ENCODE measurements at places on chromosomes 5 and 9.

- no peak for DNase-seq
These were observed 5.1 kb downstream of the STX17 start for GRCh38 chr9:99911600-99911999.

DNA sequence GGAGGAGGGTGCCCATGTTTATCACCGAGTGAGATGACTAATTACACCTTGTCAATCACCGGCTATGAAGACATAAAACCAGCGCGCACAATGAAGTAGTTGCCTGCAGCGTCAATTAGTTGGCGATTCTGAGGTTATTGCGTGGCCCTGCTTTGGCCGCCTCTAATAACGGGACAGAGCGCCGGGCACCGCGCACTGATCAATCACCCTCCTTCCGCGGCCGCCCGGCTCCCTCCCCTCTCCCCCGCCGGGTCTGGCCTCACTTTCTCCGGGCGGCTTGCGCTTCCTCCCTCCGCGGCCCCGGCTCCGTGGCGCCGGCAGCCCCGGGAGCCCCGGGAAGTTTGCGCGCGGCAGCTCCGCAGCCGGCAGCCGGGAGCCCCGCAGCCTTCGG is 3.3 kb upstream of the LHX2 start:
- DNase-seq, result no peak

- no peak for DNase-seq
These were observed 633.5 kb downstream of the DTWD2 start for GRCh38 chr5:118354797-118355196.

DNA sequence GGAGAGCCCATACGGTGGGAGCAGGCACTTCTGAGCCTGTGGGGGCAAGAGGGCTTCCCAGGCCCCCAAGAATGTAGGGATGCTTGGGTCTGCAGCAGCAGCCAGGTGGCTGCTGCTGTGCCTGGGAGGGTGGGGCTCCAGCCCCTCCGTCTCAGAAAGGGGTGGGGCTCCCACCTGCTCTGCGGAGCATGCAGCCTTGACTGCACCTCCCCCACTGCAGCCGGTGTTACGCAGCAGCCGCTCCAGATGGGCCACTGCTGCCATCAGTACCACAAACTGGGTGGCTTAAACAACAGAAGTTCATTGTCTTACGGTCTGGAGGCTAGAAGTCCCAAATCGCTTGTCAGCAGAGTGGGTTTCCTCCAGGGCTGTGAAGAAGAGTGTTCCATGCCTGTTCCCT is 365.5 kb downstream of the TMEM38B start:
- DNase-seq, result no peak

DNA sequence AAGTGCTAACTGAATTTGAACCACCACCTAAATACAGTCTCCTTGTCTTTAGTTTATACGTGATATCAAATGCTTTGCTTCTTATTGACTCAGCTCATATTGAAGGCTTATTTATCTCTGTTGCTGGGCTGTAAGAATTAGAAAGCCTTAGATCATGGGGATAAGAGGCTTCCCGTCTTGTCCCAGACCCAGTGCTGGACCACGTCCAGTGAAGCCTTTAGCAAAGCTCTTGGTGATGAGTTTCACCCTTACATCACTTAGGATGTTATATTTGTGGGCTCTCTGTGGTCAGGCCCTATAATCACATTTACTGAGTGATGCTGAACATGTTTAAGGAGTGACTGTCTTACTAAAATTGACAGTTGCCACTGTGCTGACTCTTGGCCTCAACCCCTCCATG is 11.2 kb downstream of the FAM240B start:
- DNase-seq, result no peak

- no peak for DNase-seq
These were observed 607 bp downstream of the FAXDC2 start for GRCh38 chr5:154849791-154850201.

- no peak for DNase-seq
These were observed 1.6 kb upstream of the PRRC1 start for GRCh38 chr5:127515693-127516440.

GRCh38 chr5:146341854-146342253 is 3.2 kb downstream of the POU4F3 start:
- DNase-seq, result no peak
